T47D (cell line): ENCODE measurements at places on chromosomes 1 and 21.
A peak's percentile ranks its signal among the peaks of the same experiment; 100 is the strongest.

DNA sequence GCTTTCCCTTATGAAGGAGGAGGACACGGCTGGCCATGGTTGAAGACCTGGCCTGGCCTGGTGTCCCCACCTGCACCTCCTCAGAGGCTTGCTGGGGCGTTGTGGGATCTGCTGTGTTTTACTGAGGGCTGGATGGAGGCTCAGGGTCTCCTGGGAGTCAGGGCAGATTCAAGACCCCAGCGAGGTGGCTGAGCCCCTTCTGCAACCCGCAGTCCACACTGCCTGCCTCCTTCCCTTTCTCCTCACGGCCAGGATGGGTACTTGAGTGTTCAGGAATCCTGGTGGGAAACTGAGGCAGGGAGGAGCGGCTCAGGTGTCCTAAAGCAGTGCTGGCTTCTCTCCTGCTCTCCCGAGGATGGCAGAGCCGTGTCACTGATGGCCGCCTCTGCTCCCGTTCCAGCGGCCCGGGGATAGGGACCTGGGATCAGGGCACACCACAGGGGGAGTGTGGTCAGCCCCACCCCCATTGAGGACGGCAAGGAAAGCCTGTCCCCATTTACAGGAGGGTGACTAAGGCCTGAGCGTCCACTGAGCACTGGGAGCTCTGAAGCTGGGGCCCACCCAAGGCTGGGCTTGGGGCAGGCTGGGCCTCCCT lies 47.5 kb downstream of the TRPM2 start:
- no peak for DNase-seq

- peak; percentile 76 for DNase-seq
Observed at GRCh38 chr21:43712268-43712942, 6.5 kb upstream of the PDXK start.

DNA sequence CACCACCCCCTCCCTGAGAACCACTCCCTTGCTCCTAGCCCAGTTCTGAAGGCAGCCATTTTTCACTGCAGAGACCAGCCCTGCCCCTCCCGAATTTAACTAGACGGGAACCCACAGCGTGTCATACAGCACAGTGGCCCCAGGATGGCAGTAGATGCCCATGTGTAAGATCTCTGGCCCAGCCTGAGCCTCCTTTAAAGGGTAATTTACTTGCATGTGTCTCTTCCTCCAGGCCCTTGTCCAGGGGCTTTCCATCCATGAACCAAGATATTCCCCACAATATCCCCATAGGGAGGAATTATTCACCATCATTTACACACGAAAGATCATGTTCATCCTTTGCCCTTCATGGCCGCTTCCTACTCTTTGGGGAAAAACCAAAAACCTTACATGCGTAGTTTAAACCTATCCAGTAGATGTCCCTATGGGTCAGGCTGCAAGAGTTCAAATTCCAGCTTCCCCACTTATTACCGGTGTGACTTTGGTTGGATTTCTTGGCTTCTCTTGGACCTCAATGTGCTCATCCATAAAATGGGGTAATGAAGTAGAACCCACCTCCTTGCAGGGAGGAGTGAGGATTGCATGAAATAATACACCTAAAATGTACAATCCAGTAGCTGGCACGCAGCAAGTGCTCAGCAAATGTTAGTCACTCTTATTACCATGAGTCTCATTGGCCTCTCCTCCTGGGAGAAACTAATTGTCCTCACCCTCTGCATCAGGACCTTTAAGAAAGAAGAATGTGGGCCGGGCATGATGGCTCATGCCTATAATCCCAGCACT lies 4.0 kb upstream of the LACTBL1 start:
- peak; percentile 82 for DNase-seq

- DNase-seq, result no peak
Observed at GRCh38 chr1:192812420-192813209, 3.8 kb downstream of the RGS2 start.

GRCh38 chr1:115183158-115183557 lies 93.9 kb upstream of the TSPAN2 start:
- no peak for DNase-seq

GRCh38 chr1:208216062-208216461 lies 28.1 kb downstream of the PLXNA2 start:
- DNase-seq, result no peak

GRCh38 chr1:180953291-180954004 lies 40.8 kb downstream of the KIAA1614 start:
- no peak for DNase-seq

DNA sequence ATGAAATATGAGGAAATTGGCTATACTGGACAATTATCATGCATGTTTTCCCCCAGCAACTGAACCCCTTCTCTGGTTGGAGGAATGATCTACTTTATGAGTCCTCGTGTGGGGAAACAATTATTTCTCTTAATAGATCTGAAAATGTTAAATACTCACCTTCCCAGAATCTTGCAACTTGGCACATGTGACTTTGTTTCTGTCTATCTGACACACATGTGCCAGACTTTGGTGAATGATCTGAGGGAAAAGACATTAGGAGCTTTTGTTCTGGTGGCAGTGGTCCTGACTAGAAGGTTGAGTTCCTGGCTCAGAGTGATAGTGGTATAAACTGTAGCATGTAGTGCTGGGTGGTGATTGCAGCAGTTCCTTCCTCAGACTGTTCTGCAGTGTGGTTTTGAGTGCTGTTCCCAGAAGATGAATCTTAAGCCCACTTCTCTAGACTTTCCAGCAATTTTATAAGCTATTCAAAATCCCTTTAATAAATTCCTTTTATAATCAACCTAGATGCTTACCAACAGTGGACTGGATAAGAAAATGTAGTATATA lies 59.3 kb upstream of the B3GALNT2 start:
- DNase-seq, result no peak

GRCh38 chr1:235783148-235783776 lies 83.4 kb downstream of the LYST start:
- DNase-seq, result peak; percentile 67

DNA sequence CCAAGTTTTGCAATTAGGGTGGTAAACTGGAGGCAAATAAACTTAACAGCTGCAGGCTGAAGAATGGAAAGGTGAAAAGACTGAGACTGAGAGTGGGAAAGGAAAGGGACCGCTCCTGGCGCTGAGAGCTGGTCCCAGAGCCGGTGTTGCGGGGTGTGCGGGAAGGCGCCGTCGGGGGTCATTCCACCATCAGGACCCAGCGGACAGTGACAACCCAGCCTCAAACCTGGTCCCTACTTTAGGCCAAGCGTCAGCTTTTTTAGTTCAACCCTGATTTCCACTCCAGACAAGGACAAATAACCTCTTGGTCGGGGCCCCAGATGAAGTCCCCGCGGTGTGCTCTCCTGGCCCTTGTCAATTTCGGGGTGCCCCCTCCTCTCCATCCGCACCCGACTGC lies 145.8 kb upstream of the ETS2 start:
- no peak for DNase-seq

- no peak for DNase-seq
Observed at GRCh38 chr1:86779308-86780191, 75.2 kb downstream of the SH3GLB1 start.

- DNase-seq, result no peak
Observed at GRCh38 chr1:19284881-19285280, 3.7 kb downstream of the AKR7A3 start.

GRCh38 chr1:116569381-116569670 lies 1.5 kb downstream of the CD58 start:
- no peak for DNase-seq

GRCh38 chr1:214514032-214514818 lies 37.2 kb downstream of the PTPN14 start:
- no peak for DNase-seq
